ENCODE measurements at places on chromosomes 16 and 17. TPM values are rescaled to one million over a fixed set of nuclear protein-coding genes. Genes with fewer than 3 reads are reported as not detected.

DNA sequence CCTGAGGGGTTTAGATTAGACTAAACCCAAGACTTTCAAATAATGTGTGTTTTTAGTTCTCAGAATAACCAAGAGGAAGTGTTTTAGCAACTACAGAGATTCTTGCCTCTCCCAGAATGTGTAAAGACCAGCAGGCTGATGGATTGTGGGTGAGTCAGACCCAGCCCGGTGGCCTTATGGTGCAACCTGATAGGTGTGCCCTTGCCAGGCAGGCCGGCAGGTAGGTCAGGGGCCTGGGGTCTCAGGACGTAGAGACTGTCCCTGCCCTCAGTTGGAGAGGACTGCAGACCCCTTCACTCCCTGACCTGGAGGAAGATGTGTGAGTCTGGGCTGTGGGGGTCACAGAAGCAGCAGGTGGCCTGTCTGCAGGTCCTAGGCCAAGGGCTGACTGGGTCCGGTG, 47.2 kb upstream of the ACSF3 start:
- DNase-seq, result peak; percentile 8

- DNase-seq, result peak; percentile 94
Measured at GRCh38 chr16:30585400-30586191, at the start of gene ZNF785. Gene ZNF785 (minus strand): TSS chr16:30585697. CDS start chr16:30585611, 86 bp downstream.

DNA sequence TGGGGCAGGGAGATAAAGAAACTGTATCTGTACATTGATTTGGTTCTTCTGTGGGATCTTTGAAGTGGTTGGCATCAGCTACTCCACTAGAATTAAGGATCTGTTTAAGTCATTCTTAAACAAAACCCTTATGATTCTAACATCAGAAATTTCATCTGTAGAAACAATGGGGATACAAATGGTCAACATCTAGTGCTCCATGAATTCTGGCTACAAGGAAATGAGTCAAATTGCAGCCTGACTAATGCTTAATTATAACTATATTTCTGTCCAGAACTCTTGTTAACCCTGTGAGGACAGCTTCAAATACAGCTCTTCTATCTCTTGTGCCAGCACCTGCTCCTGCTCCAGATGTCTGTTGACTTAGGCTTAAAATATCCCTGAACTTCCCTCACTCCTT, 13.9 kb upstream of the GINS3 start:
- no peak for DNase-seq

The NUP93 gene
- 17.0 TPM for total RNA-seq

The SSTR5 gene
- not detected for total RNA-seq

All from right lobe of liver (tissue), 6 donors.